NCI-H510A treated with DMSO at 0.1 percent for 48 hours (cell line): ENCODE measurements at places on chromosomes 12 and 14.

DNA sequence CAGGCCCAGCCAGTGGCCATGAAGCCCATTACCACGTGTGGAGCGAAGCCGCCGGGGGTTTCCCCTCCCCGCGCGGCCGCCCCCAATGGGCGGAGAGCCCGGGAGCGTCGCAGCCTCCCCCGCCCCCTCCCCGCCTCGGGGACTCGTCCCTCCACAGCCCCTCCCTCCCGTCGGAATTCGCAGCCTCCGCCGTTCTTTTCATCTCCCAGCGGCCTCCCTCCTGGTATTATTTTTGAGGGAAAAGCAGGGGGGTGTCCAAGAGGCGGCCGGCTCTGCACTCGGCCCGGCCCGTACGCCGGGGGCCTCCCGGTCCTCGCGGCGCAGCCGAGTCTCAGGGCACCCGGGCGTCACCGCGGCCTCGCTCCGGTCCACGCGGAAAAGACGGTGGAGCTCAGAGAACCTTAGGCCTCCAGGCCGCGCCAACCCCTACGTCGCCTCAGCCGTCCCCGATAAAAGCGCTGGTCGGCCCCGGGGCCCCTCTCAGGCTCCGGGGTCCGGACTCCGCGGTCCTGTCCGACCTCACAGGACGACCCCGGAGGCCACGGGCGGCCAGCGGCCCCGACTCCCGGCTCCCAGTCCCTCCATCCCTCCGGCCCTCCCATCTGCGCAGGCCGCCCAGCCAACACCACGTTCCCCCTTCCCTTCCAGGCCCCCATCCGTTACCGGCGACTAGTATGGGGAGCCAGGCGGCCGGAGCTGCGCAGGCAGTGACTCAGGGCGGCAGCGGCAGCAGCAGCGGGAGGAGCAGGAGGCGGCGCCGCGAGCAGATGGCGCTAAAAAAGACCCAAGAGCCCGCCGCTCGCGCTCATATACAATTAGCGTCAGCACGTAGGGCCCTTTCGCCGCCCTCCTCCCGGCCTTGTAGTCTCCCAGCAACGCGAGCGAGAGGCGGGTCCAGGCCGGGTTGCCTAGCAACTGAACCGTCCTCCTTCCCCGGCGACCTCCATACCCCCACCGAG lies at the start of gene NAP1L1:
TSS of gene NAP1L1 (minus strand) at position 782 of the 959 bp plus-strand sequence. CDS start 10,466 bp downstream, outside the sequence.
- DNase-seq: peak; percentile 98

DNA sequence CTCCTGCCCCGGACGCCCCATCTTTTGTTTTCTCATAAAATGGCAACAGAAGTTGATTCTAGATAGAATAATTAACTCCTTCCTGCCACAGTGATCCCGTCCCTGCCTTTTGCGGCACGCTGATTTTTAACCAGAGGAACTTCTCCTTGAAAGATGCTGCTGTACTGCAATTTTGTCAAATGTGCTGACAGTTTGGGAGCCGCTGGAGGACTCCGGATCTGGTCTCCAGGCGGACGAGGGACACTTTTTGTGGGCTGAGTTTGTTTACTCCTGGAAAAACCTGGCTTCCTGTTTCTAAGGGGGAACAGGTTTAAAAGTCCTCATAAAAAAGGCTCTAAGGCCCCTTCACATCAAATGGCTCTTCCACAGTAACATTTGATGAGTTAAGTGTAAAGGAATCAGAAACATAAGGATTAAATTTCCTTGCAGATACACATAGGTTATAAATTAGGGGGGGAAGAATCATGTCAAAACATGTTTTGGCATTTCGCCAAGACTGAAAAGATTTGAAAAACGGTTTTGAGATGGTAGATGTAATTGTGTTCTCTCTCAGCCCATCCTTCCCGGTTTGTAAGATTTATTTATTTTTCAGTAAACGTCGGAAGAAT lies 15.5 kb downstream of the FZD10 start:
- peak; percentile 22 for DNase-seq

- DNase-seq: no peak
These were observed 154.2 kb downstream of the APAF1 start for GRCh38 chr12:98799146-98799810.

DNA sequence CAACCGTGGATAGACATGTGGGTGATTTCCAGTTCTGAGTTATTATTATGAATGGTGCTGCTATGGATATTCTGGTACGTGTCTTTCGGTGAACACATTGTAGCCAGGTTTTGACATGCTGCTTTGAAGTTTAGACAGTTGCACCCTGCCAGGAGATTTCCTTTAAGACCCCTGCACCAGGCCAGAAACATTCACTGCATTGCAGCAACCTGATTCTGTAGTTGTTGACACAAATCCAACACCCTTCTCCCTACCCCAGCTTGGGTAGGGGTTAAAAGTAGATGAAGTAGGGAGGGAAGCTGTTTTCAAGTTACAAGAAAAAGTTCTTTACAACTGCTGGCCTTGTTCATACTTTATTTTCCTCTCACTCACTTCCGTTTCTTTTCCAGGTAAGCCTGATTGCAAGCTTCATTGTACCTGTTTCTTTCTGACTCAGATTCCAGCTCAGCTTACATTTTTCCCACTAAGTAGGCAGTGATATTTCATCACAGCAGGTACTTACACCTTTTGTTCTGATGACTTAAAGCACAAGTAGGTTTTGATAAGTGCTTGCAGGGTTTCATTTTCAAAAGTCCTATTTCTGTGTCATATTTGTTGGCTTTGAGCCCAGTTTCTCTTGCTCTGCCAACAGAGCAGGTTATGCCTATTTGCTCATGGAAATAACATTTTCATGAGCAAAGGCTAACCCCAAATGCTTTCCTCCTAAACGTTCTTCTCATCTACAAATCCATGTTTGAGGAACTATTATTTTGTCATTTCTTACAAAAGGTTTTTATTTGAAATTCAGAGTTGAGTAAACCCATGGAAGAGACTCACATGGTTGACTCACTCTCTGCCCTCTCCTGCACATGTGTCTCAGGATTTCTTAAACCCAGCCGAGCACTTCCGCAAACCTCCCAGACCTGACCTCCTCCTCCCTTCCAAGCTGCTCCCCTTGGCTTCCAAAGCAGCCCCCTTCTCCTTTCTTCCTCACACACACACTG lies 12.1 kb upstream of the LTA4H start:
- peak; percentile 80 for DNase-seq

DNA sequence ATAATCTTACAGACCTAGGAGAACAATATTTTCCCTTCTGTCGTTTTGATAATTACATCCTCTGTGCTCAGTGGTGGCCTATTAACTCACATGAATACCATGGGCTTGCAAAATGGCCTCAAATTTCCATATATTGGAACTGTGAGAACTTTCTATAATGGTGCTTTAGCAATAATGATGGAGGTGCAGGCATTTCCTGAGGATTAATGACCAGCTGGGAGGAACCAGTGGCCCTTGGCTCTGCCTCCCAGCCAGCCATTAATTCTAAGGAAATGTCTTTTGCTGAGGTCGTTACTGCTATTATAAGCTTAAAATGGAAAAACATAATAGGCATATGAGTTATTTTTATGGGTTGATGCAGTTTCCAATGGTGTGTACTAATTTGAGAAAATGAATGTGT lies 33.6 kb downstream of the HMGA2 start:
- no peak for DNase-seq

- peak; percentile 96 for DNase-seq
These were observed 8.5 kb upstream of the AMIGO2 start for GRCh38 chr12:47088021-47088944.

DNA sequence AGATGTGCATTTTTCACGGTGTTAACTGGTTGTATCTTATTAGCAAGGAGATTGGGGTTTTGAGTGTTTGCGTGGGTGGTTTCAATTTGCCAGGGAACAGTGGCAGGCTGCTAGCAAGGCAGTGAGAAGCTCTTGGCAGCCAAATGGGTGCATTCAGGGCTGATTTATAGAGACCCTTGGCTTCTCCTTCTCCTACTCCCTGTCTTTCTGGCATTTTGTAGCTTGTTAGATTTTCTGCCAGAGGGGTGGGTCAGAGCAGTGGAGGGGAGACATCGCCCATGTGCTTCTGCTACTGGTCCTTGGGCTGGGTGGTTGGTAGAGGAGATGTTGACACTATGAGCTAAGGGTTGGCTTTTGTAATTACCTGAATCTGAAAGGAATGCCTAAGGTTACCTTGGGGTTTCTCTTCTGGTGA lies 9.6 kb downstream of the CALM1 start:
- DNase-seq: no peak

DNA sequence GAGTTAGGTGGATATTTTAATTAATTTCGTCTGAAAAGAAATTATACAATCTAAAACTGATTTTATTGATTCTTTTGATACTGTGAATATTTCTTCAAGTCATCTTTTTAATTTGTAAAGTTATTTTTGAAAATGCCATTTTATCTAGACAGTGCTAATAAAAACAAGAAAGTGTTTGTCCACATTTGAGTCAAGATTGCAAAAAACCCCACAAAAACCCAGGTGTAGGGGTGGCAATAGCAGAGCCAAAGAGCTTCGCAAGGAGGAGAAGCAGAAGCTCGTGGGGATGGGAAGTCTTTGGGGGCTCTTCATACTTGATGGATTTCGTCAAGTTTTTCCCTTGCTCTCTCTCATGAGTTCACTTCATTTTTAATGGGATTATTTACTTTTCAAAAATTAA lies 6.0 kb downstream of the RNASE6 start:
- DNase-seq: no peak

GRCh38 chr12:111105294-111105693 lies 184.9 kb upstream of the MYL2 start:
- no peak for DNase-seq

- DNase-seq: no peak
These were observed 750 bp upstream of the DBX2 start for GRCh38 chr12:45051572-45052125.

DNA sequence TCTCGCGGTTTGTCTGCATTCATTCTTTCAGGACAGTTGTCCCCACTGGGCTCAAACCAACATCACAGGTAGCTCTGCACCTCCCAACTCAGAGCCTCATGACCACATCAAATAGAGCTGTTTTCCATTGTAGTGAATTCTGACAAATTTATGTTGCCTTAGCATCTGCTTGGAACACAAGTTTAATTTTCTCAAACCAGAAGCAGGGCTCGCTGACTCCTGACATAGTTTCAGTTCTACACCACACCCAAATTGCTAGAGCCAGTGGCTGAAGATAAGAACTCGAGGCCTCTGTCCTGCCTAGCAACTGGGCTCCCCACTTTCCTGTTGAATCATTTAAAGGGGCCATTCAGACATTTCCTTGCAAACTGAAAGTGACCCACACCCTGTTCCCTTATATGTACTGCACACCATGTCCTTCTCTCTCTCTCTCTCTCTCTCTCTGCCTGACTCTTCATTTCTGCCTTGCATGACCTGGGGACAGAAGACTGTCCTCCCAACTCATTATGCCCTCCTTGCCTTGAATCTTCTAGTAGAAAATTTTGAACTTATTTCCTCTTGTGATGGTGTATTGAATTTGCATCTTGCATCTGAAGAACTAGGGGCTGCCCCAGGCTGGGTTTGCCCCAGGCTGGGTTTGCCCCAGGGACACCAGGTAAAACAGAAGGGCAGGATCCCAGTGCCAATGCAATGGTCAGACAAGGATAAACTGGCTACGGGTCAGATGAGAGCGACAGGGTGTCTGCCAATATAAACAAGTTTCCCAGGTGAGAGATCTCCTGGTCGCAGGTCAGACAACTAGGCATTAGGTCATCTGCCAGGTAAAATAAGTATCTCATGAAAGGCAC lies 9.7 kb upstream of the WSCD2 start:
- DNase-seq: no peak

GRCh38 chr12:41850046-41850445 lies 294.6 kb downstream of the GXYLT1 start:
- no peak for DNase-seq

DNA sequence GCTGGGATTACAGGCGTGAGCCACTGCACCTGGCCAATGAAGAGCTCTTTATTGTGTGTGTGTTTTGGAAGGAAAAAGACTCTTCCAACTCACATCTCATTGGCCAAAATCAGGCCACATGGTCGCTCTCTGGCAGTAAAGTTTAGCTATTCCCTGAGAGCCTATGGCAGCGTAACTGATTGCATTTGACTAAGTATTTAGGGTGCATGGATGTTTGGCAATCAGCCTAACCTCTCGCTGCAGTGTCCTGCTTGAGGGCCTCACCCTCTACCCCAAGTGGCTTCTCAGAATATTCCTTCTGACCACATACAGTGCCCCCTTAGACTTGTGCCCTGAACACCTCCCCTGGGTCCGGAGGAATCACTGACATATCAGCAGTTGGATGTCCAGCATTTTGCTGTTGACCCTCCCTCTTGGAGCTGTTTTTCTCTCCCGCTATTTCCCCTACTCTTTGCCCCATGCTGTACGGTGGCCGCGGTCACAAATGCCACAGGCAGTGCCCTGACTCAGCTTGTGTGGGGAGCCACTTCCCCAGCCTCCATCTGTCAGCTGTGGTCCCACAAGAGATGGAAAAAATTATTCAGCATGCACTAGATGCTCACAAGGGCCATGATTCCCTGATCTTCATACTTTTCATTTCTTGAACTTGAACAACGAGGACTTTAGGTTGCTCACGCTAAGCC lies 9.5 kb downstream of the PHETA1 start:
- DNase-seq: no peak

GRCh38 chr14:68141281-68142088 lies 321.9 kb downstream of the RAD51B start:
- DNase-seq: no peak

DNA sequence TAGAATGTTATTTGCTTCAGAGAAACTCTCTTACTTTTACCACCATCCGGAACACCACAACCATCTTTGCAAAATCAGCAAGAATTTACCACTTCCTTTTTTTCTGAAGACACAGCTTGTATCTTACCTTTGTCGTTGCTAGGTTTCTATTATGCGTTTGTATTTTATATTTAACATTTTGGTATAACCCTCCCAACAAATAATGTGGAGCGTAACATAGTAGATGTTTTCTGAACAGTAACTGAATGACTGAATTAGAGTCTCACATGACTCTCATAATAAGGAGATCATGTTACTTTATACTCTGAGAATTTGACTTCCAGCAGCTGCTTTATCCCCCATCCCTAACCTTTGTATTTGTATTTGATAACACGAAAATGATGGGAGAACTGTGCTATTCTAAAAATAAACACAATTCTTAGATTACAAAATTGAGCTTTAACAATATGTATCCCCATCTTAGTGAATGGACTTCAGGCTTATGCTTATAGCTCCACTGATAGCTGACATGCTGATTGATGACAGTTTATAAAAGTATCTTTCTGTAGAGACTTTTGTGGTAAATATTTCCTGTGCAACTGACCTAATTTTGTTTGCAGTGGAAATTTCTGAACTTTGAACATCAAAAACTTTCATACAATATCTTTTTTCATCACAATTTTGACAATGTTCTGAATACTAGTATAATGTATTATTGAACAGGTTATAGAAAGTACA lies 7.9 kb upstream of the KLRB1 start:
- no peak for DNase-seq
